ENCODE measurements at places on chromosomes 13 and 19. TPM values are rescaled to one million over a fixed set of nuclear protein-coding genes. Genes with fewer than 3 reads are reported as not detected.
A peak's percentile ranks its signal among the peaks of the same experiment; 100 is the strongest.

The SIGLEC10 gene
- polyA plus RNA-seq: 1.3 TPM

DNA sequence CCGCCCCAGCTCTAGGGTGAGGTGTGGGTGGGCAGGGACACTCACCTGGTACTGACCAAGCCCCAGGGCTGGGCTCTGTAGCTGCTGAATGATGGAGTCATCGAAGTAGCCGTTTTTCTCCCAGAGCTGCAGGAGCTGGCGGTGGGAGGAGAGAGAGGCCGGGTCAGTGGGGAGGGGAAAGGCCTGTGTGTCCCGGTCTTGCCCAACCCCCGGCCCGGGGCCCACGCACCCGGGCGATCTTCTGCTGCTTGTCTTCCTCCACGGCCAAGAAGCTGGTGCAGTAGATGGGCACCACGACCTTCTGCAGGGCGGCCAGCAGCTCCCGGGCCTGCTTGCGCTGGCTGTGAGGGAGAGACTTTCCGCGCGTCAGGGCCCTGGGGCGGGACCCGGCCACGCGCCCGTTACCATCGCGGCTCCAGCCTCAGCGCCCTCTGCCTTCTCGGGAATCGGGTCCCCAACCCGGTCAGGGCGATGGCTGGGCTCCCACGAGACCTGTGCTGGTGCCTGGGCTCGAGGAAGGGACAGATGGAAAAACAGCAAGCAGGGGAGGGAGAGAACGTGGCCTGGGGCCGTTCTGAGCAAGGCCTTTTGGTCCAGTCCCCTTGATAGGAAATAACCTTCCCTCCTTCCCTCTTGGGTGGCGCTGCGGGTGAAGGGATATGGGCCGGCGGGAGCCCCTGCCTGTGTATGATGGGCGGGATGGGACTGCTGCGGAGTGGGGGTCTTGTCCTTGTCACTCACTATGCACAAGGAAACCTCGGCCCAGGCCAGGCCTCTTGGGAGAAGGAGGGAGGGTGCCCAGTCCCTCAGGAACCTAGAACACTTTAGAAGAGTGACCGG is 11.5 kb downstream of the CHERP start:
- no peak for DNase-seq

- no peak for DNase-seq
Observed at GRCh38 chr13:102240110-102240509, 161.7 kb downstream of the FGF14 start.

- no peak for DNase-seq
Observed at GRCh38 chr13:66995203-66995611, 234.9 kb downstream of the PCDH9 start.

- DNase-seq: no peak
Observed at GRCh38 chr13:31282741-31283455, 83.1 kb downstream of the B3GLCT start.

GRCh38 chr13:87666831-87667230 is 4.3 kb upstream of the SLITRK5 start:
- DNase-seq: no peak

DNA sequence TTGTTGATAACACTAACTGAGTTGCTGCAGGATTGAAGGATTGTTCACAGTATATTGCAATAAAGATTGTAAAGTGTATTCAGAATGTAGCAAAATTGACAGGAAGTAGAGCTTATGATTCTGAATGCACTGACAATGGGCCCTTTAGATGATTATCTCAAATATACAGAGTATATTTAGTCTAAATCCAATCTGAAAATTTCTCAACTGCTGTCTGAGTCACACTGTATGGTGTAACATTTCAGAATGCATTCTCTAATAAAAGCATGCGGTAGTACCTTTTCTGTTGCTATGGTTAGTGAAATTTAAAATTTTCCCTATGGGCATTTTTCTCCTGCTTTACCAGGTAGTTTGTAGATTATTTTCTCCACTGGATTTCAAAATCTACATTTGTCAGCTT is 365.2 kb downstream of the PCDH17 start:
- no peak for DNase-seq

The GPR32 gene
- not detected for polyA plus RNA-seq

GRCh38 chr13:67736646-67737420 is 506.7 kb upstream of the PCDH9 start:
- DNase-seq: peak; percentile 41

The THSD8 gene
- 8.1 TPM for polyA plus RNA-seq

The HIPK4 gene
- 0.10 TPM for polyA plus RNA-seq

DNA sequence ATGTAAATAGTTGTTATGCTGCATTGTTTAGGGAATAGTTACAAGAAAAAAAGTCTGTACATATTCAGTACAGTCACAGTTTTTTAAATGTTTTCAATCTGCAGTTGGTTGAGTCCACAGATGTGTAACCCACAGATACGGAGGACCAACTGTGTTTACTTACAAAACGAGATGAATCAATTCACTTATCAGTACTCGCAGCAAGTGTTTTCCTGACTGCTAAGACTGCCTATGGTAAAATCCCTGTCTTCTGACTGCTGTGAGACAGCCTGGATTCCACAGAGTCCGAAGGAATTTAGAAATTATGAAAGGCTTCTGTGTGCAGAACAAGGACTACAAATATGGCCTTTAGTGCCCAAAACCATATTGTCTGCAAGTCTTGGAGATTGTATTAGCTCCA is 45.7 kb upstream of the C1QTNF9 start:
- DNase-seq: no peak

The GIPC3 gene
- polyA plus RNA-seq: 3.4 TPM

DNA sequence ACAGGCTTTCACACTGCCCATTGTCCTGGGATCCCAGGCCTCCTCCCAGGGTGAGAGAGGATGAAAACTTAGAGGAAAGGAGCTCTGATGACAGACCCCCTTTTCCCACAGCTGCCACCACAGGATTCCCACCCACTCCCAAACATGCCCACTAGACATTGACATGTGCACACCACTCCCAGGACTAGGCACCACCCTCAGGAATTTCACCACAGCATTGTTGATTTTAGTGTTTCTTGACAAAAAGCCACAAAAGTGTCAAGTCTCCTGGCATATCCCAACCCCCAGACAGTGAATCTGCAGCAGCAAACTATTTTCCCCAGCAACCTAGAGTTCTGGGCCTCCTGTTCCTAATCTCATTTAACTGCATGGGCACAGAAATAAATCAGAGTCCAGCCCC is 10.1 kb downstream of the ZNF714 start:
- no peak for DNase-seq

- no peak for DNase-seq
Observed at GRCh38 chr13:28047757-28048388, 52.5 kb downstream of the FLT3 start.

The ALG5 gene
- 59.3 TPM for polyA plus RNA-seq

- no peak for DNase-seq
Observed at GRCh38 chr13:106569233-106570095, 1.5 kb upstream of the ARGLU1 start.

- no peak for DNase-seq
Observed at GRCh38 chr19:12974301-12975220, 5.2 kb downstream of the DAND5 start.

- DNase-seq: no peak
Observed at GRCh38 chr13:59837101-59837500, 326.6 kb downstream of the DIAPH3 start.

All from right renal pelvis (tissue), 4 donors.